Esophagus muscularis mucosa (tissue), 4 donors: ENCODE measurements at places on chromosomes 7 and 10.

DNA sequence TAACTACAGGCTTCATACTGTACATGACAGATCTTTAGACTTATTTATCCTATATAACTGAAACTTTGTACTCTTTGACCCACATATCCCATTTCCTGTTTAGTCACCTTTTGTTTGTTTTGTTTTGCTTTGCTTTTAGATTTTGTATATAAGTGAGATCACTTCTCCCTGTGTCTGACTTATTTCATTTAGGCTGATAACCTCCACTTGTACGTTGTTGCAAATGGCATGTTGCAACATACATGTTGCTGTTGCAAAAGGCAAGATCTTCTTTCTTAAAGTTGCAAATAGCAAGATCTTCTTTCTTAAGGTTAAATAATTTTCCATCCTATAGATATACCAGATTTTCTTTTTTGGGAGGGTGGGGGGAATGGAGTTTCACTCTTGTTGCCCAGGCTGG lies 341.5 kb downstream of the OTUD1 start:
- DNase-seq: no peak
- H3K27me3 ChIP-seq: no peaks in the 10 kb centered on the region

DNA sequence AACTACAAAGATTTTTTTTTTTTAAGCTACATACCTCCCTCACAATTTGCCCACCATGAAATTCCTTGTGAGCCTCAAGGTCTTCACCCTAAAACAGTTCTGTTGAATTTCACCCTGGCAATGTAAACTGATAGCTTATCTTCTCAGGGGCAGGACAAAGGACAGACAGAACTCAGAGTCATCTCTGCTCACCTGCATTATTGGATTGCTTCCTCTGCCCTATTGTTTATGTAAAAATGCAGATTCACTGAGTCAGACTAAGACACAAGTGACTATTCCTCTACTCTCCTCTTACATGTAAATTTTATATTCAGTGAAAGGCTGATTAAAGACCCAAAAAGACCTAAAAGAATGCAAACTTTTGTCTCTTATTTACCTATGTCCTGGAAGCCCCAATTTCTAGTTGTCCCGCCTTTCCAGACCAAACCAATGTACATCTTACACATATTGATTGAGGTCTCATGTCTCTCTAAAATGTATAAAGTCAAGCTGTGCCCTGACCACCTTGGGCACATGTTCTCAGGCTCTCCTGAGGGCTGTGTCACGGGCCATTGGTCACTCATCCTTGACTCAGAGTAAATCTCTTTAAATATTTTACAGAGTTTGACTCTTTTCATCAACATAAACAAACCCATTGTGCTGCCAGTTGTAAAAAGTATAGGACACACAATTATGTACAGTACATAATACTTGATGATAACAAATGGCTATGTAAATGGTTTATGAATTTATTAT lies 440.2 kb downstream of the HTR7 start:
- H3K27ac ChIP-seq: no peak overlapping the region
- no peaks in the 10 kb centered on the region for H3K36me3 ChIP-seq
- no peaks in the 10 kb centered on the region for H3K27me3 ChIP-seq
- no peaks in the 10 kb centered on the region for H3K4me1 ChIP-seq
- H3K4me3 ChIP-seq: no peak overlapping the region
- no peak for DNase-seq

- H3K36me3 ChIP-seq: no peaks in the 10 kb centered on the region
- H3K4me3 ChIP-seq: no peak overlapping the region
- no peak overlapping the region for H3K27ac ChIP-seq
- DNase-seq: no peak
Measured at GRCh38 chr10:52961323-52961722, 188.7 kb upstream of the MBL2 start.

GRCh38 chr7:21844742-21845141 lies 101.0 kb downstream of the CDCA7L start:
- H3K4me1 ChIP-seq: no peaks in the 10 kb centered on the region
- no peak overlapping the region for H3K27ac ChIP-seq
- no peak overlapping the region for H3K4me3 ChIP-seq
- no peaks in the 10 kb centered on the region for H3K36me3 ChIP-seq

GRCh38 chr7:39954694-39955093 lies 4.6 kb downstream of the CDK13 start:
- peaks cover 74% of the 10 kb centered on the region for H3K4me1 ChIP-seq
- H3K27me3 ChIP-seq: no peaks in the 10 kb centered on the region
- no peaks in the 10 kb centered on the region for H3K36me3 ChIP-seq
- no peak overlapping the region for H3K27ac ChIP-seq
- H3K4me3 ChIP-seq: no peak overlapping the region
- no peak for DNase-seq
